ENCODE measurements at places on chromosomes 2 and 18. TPM values are rescaled to one million over a fixed set of nuclear protein-coding genes. Genes with fewer than 3 reads are reported as not detected.

The CCDC68 gene
- 0.10 TPM for total RNA-seq

- peak; percentile 56 for DNase-seq
These were observed 3.5 kb downstream of the DNPEP start for GRCh38 chr2:219384083-219384713.

The PLA2R1 gene
- 0.89 TPM for total RNA-seq

The CREB1 gene
- total RNA-seq = 63.5 TPM

The PRKAG3 gene
- not detected for total RNA-seq

- peak; percentile 69 for DNase-seq
These were observed 29.7 kb downstream of the NOL10 start for GRCh38 chr2:10659898-10660568.

- DNase-seq = no peak
These were observed 269.4 kb upstream of the FN1 start for GRCh38 chr2:215705281-215705680.

- no peak for DNase-seq
These were observed 560.2 kb downstream of the CNTNAP5 start for GRCh38 chr2:124585277-124585676.

The ITPRIPL1 gene
- total RNA-seq = 8.8 TPM

The CYS1 gene
- 0.63 TPM for total RNA-seq

DNA sequence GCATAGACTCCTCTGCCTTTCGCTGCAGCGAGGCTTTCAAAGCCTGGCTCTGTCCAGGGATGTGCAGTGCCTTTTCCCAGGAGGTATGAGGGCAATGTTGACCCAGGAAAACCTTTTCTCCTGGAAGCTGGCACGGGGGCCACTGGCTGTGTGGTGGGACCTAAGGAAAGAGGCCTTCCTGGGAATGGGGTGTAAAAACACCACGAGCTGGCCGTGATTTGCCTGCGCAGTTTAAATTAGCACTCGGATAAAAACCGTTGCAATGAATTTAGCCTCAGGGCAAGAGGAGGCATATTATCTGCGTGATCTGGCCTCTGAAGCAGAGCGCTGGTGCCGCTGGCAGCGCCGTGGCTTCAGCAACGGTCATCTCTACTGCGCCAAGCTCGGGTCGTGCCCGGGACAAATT is 3.0 kb downstream of the OSR1 start:
- no peak for DNase-seq

GRCh38 chr2:85741211-85741832 is 12.5 kb upstream of the ATOH8 start:
- DNase-seq = no peak

DNA sequence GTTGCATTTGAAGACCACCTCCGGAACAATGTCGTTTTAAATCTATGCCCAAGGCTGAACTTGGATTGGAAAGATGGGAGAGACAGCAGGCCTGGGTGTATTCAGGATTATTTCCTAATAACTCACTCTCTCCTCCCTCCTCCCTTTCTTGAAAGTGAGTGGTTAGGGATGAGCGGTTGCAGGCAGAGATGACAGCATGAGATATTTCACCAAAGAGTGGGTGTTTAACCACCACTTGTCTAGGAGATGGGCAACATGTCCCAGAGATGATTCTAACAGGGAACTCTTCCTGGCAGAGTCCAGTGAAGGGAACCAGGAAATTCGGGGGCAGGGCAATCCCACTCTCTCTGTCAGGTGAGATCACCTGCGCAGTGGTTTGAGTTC is 123.2 kb downstream of the KCTD1 start:
- no peak for DNase-seq

- DNase-seq = no peak
These were observed 1436.4 kb downstream of the SUCLG1 start for GRCh38 chr2:83022631-83023210.

The CCDC121 gene
- total RNA-seq = 2.3 TPM

The IL18RAP gene
- total RNA-seq = not detected

Measured in H7 (cell line).